ENCODE measurements at places on chromosomes 6 and 20. TPM values are rescaled to one million over a fixed set of nuclear protein-coding genes. Genes with fewer than 3 reads are reported as not detected.

BPIFB4 gene
- total RNA-seq, result not detected

HAO1 gene
- total RNA-seq, result not detected

SLC17A3 gene
- total RNA-seq, result not detected

ARFGEF3 gene
- total RNA-seq, result 2.7 TPM
